ENCODE measurements at places on chromosomes 2 and 18.

- DNase-seq = peak; percentile 25
Measured at GRCh38 chr2:138779406-138779780, 797 bp downstream of the NXPH2 start.

GRCh38 chr18:70418546-70419311 lies 129.9 kb downstream of the SOCS6 start:
- no peak for DNase-seq

GRCh38 chr2:159926695-159927094 lies 128.7 kb upstream of the CD302 start:
- DNase-seq = no peak

DNA sequence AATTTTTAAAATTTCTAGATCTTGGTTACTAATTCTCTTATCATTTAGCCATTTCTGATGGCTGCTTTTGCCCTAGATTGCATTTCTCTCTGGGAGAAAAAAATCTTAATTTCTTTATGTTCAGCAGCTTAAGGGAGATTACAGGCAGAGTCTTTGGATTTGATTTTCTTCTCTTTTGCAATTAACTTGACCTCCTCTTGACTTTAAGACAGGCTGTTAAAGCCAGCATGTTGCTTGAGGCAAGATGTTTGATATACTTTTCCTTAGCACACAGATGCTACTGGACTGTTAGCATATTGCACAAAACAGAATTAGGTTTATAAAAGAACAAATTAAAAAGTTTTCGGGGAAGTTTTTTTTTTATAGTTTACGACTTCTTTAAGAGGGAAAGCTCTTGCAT lies 50.0 kb downstream of the XRCC5 start:
- DNase-seq = no peak

- no peak for DNase-seq
Measured at GRCh38 chr18:76281565-76281964, 213.5 kb downstream of the ZNF516 start.

DNA sequence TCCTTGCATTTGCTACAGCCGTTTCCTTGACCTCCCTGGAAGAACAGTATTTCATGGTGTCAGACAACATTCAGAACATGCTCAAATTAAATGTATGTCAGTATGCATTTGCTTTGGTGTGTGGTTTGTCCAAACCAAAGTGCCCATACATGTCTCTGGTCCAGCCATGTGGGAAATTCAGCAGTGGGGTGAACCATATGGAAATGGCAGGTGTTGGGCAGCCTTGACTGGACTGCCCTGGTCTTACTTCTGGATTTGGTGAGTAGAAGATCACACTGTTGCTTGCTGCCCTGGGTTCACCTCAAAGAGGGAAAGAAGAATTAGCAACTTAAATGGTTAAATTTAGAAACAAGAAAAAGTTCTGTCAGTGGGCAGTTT lies 84.5 kb downstream of the MSH2 start:
- DNase-seq = no peak

DNA sequence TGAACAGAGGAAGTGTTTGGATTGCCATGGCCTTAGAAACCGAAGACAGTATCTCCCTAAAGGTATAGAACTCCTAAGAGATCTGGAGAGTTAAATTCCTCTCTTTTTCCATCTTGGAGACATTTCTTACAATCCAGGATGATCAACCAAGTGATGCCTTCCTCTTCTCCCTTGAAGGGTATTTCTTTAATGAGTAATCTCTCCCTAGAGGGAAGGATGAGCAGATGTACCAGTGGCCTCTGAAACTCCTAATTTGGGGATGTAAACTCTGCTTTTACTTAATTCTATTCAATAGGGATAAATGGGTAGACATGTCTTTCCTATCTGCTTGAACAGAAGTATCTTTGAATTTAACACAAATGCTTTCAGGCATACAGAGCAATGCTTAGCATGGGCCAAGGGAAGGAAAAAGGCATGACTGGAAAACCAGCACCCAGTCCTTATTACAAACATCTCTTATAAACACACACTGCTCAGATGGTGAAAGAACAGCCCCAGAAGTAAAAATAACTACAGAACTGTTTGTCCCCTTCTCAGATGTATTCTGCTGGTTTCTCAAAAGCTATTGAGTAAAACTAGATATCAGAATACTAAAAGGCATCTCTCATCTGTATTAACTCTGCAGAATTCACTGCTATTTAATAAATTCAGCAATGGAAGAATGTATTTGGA lies 4.7 kb upstream of the THNSL2 start:
- no peak for DNase-seq

DNA sequence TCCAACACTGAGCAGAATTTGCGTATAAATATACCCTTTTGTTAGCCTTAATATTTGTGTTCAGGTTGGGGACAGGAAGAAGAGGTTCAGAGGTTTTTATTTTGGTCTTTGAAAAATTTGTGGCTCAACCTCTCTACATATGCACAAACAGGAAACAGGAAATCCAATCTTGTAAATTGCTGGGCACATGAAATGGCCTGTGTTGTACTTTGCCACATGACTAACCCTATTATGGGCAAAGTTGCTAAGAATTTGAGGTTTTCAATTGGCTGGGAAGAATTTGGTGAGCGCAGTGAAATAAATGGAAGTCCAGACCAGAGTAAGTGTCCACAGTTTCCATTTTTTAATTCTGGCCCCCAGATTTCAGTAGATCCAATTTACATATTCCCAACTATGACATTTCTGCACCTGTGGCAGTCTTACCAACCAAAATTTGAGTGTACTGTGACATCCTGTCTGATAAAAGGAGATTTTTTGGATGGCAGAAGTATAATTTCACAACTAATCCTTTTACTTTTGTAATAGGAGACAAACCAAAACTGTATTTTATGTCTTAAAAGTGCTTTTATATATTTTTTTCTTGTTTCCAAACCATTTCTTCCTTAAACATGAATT lies 63.6 kb downstream of the COX7A2L start:
- DNase-seq = no peak

DNA sequence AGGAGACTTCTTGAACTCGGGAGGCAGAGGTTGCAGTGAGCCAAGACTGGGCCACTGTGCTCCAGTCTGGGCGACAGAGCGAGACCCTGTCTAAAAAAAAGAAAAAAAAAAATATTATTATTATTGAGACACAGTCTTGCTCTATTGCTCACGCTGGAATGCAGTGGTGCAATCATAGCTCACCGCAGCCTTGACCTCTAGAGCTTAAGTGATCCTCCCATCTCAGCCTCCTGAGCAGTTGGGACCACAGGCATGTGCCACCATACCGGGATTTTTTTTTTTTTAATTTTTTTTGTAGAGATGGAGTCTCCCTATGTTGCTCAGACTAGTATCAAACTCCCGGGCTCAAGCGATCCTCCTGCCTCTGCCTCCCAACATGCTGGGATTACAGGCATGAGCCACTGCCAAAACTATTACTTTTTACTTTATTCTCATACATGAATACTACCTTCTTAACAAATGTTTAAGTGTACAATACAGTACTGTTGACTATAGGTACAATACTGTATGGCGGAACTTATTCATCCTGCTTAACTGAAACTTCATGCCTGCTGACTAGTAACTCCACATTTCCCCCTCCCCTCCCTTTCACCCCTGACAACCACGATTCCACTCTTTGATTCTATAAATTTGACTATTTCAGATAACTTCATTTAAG lies 15.5 kb downstream of the FBXO11 start:
- DNase-seq = no peak

GRCh38 chr2:163062524-163062923 lies 224.0 kb upstream of the KCNH7 start:
- no peak for DNase-seq

GRCh38 chr2:117801826-117802225 lies 12.7 kb upstream of the DDX18 start:
- DNase-seq = no peak

DNA sequence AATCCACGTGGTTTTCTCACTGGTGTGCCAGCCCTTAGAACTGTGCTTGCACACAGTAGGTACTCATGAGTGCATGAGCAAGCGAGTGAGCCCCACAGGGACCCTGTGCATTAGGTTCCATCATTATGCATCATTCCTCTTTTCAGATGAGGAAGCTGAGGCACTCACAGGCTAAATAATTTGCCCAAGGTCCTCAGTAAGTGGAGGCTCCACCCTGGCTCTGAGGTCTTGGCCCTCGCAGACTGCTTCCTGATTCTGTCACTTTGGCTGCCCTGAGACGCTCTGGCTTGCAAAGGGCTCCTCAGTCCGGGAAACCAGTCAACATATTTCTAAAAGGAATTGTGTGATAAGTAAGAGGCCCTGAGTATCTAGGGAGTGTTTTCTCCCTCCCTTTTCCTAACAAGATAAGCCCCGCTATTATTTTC lies 71.7 kb downstream of the IL1R2 start:
- DNase-seq = no peak

DNA sequence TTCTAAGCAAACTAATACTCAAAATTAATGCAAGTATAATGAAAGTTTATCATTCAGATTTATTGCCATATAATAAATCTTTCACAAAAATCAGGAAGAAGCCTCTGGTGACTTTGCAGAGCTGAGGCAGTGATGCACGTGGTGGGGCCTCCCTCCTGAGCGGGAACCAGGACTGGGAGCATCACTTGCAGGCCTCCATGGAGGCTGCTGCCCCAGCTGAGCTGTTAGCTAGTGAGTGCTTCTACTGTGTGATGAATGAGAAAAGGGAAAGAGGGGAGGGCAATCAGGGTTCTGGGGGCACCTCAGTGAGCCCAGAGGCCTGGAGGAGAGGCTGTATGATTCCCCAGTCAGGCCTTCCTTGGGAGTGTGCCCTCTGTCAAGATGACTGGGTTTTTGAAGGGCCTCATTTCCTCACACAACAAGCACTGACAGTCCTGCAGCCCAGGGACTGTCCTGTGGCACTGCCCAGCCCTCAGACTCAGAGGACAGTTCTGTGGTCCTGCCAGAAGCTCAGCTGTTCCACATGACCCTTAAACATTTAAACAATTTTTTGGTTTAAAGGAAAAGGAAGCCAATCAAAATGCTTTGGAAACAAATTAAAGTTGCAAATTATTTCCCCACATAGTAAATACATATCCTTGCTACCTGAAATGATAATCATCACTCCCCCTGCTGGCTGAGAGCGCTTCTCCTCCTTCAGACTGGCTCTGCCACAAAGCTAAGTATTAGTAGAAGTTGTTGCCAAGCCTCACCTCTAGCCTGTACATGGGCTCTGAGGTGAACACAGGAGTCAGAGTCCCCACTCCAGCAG lies 90.9 kb upstream of the SMAD7 start:
- DNase-seq = peak; percentile 78

GRCh38 chr2:10522726-10523405 lies 74.7 kb upstream of the ODC1 start:
- no peak for DNase-seq

DNA sequence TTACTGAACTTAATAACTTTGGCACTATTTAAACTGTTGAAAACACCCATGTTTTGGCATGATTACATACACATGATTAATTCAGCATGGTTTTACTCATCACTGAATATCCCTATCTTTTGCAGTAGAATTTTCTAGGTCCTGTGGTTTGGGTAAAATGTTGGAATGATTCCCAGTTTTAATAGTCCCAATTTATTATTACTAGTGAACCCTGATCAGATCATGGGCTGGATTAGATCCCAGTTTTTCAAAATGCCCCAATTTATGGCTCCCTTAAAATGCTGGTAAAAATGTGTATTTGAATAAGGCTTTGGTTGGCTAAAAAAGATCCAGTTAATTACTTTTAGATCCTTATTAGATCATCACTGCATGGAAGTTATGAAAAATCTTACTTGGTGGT lies 273.6 kb upstream of the NRP2 start:
- DNase-seq = no peak

DNA sequence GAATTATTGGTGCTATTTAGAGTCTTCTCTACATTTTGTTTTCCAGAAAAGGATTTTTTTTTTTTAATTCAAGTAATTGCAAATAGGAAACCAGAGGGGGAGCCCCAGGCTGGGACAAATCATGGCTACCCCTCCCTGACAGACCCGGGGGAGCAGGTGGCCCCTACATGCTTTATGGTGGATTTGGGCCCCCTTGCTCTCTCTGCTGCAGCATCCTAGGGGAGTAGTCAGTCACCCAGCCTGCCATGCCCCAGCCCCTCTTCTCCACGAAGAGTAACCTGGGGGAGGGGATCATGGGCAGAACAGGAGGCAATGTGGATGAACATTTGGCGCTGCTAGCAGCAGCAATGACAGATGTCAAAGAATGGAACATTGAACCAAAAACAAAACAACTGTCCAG lies 4.6 kb downstream of the C2orf81 start:
- DNase-seq = peak; percentile 13

- no peak for DNase-seq
Measured at GRCh38 chr2:33298233-33298632, 178.2 kb upstream of the RASGRP3 start.

DNA sequence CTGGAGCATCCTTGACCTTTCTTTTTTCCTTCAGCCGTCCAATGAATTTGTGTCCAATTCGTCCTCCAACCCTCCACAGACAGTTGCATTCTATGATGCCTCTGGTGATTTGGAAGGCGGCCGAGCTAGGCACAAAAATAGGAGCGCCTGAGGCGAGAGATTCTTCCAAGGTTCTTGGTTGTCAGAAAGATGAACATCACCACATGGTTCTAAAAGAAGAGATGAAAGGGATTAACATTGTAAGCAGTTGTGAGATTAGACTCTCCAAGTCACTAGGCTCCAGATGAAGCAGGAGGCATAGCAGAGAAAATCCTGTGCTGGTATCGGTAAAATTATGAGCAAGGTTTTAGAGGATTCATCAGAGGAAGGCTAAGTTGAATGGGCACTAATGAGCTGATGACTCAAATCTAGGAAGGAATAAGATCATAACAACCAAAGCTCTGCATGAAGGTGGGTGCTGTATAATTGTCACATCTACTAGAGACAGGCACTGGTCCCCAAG lies 75.4 kb upstream of the MAP4K3 start:
- DNase-seq = no peak

GRCh38 chr2:229027353-229028105 lies 243.6 kb downstream of the PID1 start:
- DNase-seq = no peak

- no peak for DNase-seq
Measured at GRCh38 chr2:215652388-215652787, 216.5 kb upstream of the FN1 start.

GRCh38 chr2:9824956-9825720 lies 18.1 kb upstream of the TAF1B start:
- DNase-seq = no peak

DNA sequence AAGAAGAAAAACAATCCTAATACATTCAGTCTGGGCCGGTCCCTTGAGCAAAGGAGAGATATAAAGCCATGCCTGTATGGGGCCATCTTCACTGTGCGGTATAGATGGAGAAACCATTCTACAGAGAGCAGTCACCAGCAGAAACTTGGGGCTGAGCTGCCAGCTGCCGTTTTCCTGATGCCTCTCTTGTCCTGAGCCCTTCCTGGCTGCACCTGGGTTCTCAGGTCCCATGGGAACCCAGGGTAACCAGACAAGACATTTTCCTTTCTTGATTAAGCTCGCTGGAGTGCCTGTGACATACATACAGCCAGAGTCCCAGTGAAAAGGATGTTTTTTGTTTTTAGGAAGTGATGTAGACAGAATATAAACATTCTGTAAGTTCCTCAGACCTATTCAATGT lies 5.3 kb upstream of the METTL21A start:
- peak; percentile 45 for DNase-seq

DNA sequence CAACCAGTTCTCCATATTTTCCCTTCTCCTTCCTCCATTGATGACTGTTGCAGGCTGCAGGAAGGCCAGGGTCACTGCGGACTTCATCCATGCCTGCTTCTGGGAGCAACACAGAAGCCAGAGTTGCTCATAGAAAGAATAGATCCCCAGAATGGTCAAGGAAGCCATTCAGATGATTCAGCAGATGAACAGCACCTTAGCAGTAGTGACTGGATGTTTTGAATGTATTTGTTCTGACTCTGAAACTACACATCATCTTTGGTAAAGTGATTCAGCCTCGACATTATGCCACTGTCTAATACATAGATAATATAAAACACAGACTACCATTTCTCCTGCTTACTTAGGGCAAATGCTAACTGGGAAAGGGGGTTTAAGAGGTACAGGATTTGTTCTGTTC lies 411.6 kb downstream of the RND3 start:
- no peak for DNase-seq

All from D341Med (cell line).